Renal cortical epithelial cell (primary cell): ENCODE measurements at places on chromosomes 6 and 20. TPM values are rescaled to one million over a fixed set of nuclear protein-coding genes. Genes with fewer than 3 reads are reported as not detected.

Gene DEFB129
- not detected in 2 replicates for total RNA-seq

Gene PMEPA1
- total RNA-seq: 99.2 and 159 TPM in 2 replicates

- no peak for DNase-seq
These were observed 7.5 kb upstream of the GTF3C6 start for GRCh38 chr6:110951008-110951407.

Gene HAO1
- total RNA-seq: 0.05 TPM in 1 of 2 replicates, not detected in the other

Gene TREML1
- not detected in 2 replicates for total RNA-seq

- no peak for DNase-seq
These were observed 122.9 kb downstream of the MAP7 start for GRCh38 chr6:136427378-136427717.

DNA sequence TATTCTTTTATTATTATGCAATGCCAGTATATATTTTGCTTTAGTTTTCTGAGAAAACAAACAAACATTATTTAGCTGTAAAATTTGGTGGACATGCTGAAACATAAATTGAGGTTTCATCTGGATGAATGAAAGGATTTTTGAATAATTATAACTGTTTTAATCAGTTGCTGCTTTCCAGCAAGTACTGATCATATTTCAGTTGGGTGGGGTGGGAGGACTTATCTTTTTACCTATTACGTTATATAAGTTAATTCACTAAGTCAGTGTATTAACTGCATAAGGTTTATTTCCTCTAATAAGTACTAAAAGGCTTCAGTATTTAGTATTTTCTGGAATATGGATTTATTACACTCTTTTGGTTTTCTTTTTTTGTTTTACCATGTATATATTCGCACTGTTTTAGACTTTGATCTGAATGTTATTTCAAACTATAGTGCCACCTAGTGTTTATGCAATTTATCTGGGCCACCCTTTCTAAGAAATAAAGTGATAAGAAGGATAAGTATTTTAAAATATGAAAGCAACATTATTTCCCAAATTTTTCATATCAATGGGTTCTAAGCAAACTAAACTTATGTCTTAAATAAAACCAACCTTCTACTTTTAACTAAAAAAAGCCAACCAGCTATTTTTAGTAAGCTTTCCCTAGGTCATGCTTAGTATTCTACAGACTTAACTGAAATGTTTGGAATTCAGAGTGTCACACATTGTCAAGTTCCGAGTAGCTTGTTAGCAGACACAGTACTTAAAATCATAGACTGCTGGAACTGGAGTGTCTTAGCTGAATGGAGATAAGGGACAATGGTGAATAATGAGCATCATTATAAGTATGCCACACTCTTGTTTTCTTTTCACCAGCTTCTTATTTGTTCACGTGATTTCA, 105.4 kb upstream of the MCHR2 start:
- peak; percentile 49 for DNase-seq

DNA sequence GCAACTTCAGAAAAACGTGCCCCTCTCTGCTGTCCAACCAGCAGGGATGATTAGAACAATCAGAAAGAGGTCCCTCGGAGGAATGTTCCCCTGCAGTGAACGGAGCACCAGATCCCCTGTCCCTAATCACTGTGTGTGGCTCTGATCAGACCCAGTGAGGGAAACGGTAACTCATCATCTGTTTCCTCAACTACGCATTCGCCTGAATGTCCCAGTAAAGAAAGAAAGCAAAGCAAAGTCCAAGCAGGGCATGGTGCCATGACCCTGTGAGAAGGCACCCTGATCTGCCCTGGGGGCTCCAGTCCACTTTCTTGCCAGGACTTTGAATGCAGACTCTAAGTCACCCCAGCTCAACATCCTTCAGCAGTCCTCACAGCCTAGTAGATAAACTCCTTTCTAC, 149.2 kb downstream of the LY86 start:
- DNase-seq: no peak

GRCh38 chr20:23782366-23782983, 31.7 kb upstream of the CST1 start:
- no peak for DNase-seq

Gene GATA5
- not detected in 2 replicates for total RNA-seq

GRCh38 chr6:149513915-149514314, 29.1 kb upstream of the ZC3H12D start:
- DNase-seq: no peak

- no peak for DNase-seq
These were observed 227.9 kb downstream of the PREX1 start for GRCh38 chr20:48599748-48600469.
